ENCODE measurements at places on chromosomes 7 and 10. TPM values are rescaled to one million over a fixed set of nuclear protein-coding genes. Genes with fewer than 3 reads are reported as not detected.

- DNase-seq = no peak
- no peak overlapping the region for H3K4me3 ChIP-seq
- no peaks in the 10 kb centered on the region for H3K27me3 ChIP-seq
- H3K36me3 ChIP-seq = no peaks in the 10 kb centered on the region
These were observed 566.6 kb downstream of the KCNMA1 start for GRCh38 chr10:77071001-77071511.

DNA sequence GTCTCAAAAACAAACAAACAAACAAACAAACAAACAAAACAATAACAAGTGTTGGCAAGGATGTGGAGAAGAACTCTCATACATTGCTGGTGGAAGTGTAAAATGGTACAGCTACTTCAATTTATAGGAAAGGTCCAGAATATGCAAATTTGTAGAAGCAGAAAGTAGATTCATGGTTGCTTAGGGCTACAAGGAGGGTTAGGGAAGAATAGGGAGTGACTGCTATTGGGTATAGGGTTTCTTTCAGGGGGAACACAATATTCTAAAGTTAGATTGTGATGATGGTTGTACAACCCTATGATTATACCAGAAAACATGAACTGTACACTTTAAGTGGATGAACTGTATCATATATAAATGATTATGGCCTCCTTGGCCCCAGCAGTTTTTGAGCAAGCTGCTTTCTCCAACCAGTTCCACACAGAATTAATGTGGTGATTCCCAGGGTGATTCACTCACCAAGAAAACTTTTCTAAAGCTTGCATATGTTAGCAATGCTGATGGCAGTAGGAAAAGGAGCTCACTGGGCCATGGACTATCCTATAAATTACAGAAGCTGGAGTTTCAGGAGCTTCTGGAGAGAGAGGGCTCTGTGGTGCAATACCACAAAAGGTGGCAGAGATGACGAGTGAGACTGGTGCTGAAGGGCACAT, 52.8 kb upstream of the KCNIP2 start:
- H3K36me3 ChIP-seq = no peaks in the 10 kb centered on the region
- no peak overlapping the region for H3K4me3 ChIP-seq
- no peaks in the 10 kb centered on the region for H3K27me3 ChIP-seq
- H3K27ac ChIP-seq = no peak overlapping the region

GRCh38 chr10:50560370-50560769, 63.4 kb downstream of the SGMS1 start:
- H3K4me3 ChIP-seq = no peak overlapping the region
- H3K27ac ChIP-seq = no peak overlapping the region
- no peaks in the 10 kb centered on the region for H3K27me3 ChIP-seq
- no peak for DNase-seq

DNA sequence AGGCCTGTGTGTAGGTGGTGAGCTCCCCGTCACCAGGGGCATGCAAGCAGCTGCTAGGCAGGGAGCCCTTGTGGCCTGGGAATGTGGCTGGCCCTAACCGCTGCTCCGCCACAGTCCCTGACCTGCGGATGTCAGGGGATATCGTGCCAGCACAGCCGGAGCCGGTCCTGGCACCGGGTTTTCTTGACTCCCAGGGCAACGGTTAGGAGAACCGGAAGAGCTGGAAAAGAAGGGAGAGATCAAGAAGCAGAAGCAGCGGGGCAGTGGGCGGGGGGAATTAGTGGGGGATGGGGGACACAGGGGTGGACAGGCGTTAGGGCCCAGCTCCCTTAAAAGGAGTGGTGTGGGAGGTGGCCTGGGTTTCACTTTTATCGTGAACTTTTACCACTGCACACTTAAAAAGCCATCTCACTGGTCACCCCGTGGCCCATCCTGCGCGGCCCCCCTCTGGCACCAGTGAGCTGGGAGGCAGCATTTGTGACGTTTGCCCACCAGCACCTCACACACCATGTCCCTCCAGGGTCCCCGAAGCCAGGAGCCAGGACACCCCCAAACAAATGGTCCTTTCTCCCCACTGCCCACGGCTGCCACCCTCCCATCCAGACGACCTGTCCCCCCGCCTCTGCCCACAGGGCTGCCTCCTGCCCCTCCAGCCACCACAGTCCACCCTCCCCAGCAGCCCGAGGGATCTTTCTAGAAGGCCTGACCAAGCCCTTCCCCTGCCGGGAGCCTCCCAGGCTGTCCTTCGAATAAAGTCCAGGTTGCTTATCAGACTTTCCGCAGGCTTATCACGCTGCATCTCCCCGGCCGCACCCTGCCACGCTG, 1.8 kb upstream of the MICALL2 start:
- no peak for DNase-seq
- no peaks in the 10 kb centered on the region for H3K36me3 ChIP-seq
- H3K27ac ChIP-seq = no peak overlapping the region

DNA sequence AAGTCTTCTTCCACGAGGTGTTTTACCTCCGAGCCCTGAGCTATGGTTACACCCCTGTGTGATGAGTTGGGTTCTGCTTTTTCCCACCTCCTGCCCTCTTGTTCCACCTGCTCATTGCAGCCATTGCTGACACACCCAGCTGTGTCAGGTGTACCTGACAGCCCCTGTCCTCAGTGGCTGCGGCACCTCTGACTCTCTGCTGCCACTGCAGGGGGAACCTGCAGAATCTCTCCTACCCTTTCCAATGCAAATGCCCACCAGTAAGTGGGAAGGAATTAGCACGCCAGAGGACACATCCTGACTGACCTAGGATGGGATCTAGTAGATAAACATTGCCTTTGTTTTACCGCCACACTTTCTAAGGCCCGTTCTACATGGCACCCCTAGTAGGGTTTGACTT, 600.9 kb upstream of the MKI67 start:
- DNase-seq = no peak
- peaks cover 12% of the 10 kb centered on the region for H3K27me3 ChIP-seq
- H3K4me3 ChIP-seq = no peak overlapping the region
- H3K36me3 ChIP-seq = no peaks in the 10 kb centered on the region
- H3K4me1 ChIP-seq = no peaks in the 10 kb centered on the region

GRCh38 chr7:82624965-82625364, 181.4 kb upstream of the CACNA2D1 start:
- H3K36me3 ChIP-seq = no peaks in the 10 kb centered on the region
- H3K4me1 ChIP-seq = no peaks in the 10 kb centered on the region
- no peak overlapping the region for H3K27ac ChIP-seq
- no peak for DNase-seq
- no peaks in the 10 kb centered on the region for H3K27me3 ChIP-seq
- H3K4me3 ChIP-seq = no peak overlapping the region

GRCh38 chr10:124305131-124305530, 113.6 kb downstream of the OAT start:
- no peak for DNase-seq
- H3K27ac ChIP-seq = no peak overlapping the region
- H3K27me3 ChIP-seq = no peaks in the 10 kb centered on the region

- peaks cover 78% of the 10 kb centered on the region for H3K27me3 ChIP-seq
- H3K27ac ChIP-seq = no peak overlapping the region
- DNase-seq = no peak
- H3K4me3 ChIP-seq = no peak overlapping the region
- H3K36me3 ChIP-seq = no peaks in the 10 kb centered on the region
These were observed 208.6 kb downstream of the PTPRN2 start for GRCh38 chr7:158378978-158379377.

GRCh38 chr10:21519941-21520436, 5.5 kb downstream of the SKIDA1 start:
- 0 out of 2 replicates have a peak overlapping the region, but pooled peaks have one; percentile 23 for H3K27ac ChIP-seq
- DNase-seq = peak; percentile 19
- no peaks in the 10 kb centered on the region for H3K27me3 ChIP-seq
- H3K4me3 ChIP-seq = peak overlapping the region; percentile 58

DNA sequence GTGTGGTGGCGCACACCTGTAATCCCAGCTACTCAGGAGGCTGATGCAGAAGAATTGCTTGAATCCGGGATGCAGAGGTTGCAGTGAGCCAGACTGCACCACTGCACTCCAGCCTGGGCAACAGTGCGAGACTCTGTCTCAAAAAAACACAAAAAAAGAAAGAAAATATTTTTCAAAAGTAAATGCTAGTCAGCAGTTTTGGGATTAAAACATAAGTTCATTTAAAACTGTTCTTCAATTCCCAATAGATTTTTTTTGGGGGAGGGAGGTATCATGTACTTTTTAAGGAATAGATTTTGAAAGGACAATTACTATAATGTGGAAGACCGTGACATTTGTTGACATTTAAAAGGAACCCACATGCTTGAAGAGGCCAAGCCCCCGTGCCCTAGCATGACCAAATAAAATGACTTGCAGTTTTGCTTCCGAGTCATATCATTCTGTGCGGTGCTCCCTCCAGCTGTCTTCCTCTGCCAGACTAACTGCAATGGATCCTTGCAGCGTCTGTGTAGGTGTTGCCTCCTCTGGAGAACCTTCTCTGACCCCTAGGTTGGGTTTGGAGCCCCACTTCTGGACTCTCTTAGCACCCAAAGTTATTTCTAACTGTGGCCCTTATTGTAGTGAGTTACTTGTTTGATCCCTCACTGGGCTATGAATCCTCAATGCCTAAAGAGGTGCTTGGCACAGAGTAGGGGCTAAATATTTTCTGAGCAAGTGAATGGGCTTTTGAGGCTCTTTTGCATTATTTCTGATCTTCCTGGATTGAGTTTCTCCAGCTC, 17.4 kb upstream of the HPS1 start:
- H3K27ac ChIP-seq = no peak overlapping the region
- no peaks in the 10 kb centered on the region for H3K36me3 ChIP-seq
- H3K4me1 ChIP-seq = peaks cover 12% of the 10 kb centered on the region
- no peaks in the 10 kb centered on the region for H3K27me3 ChIP-seq

DNA sequence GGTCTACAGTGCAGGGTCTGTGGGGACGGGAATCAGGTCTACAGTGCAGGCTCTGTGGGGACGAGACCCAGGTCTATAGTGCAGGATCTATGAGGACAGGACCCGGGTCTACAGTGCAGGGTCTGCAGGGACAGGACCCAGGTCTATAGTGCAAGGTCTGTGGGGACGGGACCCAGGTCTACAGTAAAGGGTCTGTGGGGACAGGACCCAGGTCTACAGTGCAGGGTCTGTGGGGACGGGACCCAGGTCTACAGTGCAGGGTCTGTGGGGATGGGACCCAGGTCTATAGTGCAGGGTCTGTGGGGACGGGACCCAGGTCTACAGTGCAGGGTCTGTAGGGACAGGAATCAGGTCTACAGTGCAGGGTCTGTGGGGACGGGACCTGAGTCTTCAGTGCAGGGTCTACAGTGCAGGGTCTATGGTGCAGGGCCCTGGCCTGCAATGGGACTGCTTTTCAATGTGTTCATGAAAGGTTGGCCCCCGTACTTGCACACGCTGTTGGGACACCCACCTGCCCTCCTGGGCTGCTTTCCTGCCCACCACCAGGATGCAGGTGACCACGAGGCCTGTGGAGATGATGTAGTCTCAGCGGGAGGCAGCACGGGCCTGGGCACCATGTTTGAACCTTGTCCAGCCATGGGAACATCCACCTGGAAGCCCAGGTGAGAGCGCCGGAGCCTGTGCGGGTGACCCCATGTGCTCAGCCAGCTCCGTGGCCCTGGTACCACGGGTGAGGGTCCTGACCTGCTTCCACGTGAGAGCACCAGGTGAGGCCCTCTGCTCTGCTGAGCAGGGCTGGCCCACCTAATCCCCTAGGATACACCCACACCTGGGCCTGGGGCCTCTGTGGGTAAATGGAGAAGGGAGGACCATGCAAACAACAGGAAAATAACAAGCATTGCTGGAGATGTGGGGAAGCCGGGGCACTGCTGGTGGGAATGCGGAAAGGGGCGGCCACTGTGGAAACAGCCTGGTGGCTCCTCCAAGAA, 91.4 kb upstream of the DIP2C start:
- no peak overlapping the region for H3K4me3 ChIP-seq
- H3K27me3 ChIP-seq = peaks cover 29% of the 10 kb centered on the region
- H3K4me1 ChIP-seq = no peaks in the 10 kb centered on the region
- H3K27ac ChIP-seq = no peak overlapping the region
- H3K36me3 ChIP-seq = no peaks in the 10 kb centered on the region
- no peak for DNase-seq

- peaks cover 24% of the 10 kb centered on the region for H3K36me3 ChIP-seq
- no peaks in the 10 kb centered on the region for H3K4me1 ChIP-seq
- H3K27ac ChIP-seq = no peak overlapping the region
- H3K27me3 ChIP-seq = no peaks in the 10 kb centered on the region
- no peak overlapping the region for H3K4me3 ChIP-seq
These were observed 9.3 kb downstream of the ZNF212 start for GRCh38 chr7:149248777-149249176.

DNA sequence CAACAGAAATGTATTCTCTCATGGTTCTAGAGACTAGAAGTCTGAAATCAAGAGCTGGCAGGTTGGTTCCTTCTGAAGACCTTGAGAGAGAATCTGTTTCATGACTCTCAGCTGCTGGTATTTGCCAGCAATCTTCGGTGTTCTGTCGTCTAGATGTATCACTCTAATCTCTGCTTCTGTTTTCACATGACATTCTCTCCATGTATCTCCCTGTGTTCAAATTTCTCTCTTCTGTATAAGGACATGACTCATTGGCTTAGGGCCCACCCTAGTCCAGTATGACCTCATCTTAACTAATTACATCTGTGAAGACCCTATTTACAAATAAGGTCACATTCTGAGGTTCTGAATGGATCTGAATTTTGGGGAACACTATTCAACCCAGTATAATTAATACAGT, 82.3 kb downstream of the ANKRD7 start:
- no peak for DNase-seq
- no peaks in the 10 kb centered on the region for H3K36me3 ChIP-seq
- H3K27ac ChIP-seq = no peak overlapping the region
- H3K4me1 ChIP-seq = no peaks in the 10 kb centered on the region
- no peaks in the 10 kb centered on the region for H3K27me3 ChIP-seq

COL17A1 gene
- total RNA-seq = 41.3 TPM

CYP3A7 gene
- not detected for total RNA-seq

RBM20 gene
- total RNA-seq = 0.11 TPM

GUSB gene
- 59.8 TPM for total RNA-seq

JAZF1 gene
- 0.30 TPM for total RNA-seq

ADAP1 gene
- 73.9 TPM for total RNA-seq

MMD2 gene
- not detected for total RNA-seq

AFAP1L2 gene
- 35.4 TPM for total RNA-seq

NODAL gene
- total RNA-seq = not detected

UTF1 gene
- not detected for total RNA-seq
